ENCODE measurements at places on chromosomes 1 and 21.
A peak's percentile ranks its signal among the peaks of the same experiment; 100 is the strongest.

DNA sequence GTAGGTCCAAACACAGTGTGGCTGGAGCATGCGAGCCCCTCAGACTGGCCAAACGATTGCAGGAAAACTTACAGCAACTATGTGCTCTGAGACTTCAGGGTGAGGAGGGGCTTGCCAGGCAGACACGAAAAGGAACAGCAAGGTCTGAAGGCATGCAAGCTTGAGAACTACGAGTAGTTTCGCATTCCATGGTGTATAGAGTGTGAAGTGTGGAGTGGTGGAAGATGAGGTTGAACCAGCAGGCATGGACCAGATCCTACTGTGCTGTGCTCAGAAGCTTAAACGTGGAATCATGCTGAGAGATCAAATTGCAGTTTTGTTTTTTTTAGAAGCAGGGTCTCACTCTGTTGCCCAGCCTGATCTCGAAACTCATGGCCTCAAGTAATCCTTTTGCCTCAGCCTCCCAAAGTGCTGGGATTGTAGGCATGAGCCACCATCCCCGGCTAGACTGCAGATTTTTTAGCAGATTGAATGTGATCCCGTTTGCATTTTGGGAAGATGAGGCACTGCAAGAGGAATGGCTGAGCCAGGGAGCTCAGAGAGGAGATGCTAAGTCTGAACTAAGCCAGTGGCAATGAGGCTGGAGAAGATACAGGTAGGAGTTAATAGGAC, 5.1 kb upstream of the TFAP2E start:
- no peak for DNase-seq

DNA sequence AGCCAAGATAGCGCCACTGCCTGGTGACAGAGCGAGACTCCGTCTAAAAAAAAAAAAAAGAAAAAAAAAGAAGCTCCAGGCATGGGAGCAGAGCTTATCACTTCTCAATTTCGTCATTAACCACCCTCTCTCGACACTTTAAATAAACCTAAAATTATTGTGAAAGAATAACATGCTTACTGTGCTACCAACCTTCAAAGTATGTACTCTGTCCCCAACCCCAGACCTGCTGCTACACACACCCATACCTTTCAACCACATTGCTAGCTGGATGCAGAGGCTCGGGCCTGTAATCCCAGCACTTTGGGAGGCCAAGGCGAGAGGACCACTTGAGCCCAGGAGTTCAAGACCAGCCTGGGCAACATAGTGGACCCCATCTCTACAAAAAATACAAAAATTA, 38.7 kb downstream of the GNPAT start:
- no peak for DNase-seq

DNA sequence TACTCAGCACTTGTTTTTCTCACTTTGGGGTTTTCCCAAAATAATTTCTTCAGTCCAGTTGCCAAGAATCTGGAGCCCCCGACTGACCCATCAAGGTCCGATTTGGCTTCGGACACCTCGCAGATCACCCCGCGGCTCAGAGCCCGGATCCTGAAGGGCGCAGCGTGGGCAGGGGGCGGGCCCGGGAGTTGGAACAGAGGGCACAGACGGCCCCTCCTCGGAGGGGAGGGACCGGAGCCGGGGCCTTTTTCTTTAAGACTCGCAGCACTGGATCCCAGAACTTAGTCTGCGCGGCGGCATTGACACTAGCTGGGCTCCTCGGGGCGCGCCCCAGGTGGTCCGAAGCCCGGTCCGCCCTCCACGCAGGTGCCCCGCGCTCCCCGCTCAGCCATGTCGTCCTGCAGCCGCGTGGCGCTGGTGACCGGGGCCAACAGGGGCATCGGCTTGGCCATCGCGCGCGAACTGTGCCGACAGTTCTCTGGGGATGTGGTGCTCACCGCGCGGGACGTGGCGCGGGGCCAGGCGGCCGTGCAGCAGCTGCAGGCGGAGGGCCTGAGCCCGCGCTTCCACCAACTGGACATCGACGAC, at the start of gene CBR3:
CBR3 (plus strand) TSS at position 277 of the 588 bp plus-strand sequence; CDS start at position 391, 114 bp downstream.
- DNase-seq, result peak; percentile 34

- DNase-seq, result no peak
These were observed 14.7 kb downstream of the YTHDF2 start for GRCh38 chr1:28751315-28752060.

GRCh38 chr1:162904579-162904978, 43.6 kb upstream of the CCDC190 start:
- no peak for DNase-seq

DNA sequence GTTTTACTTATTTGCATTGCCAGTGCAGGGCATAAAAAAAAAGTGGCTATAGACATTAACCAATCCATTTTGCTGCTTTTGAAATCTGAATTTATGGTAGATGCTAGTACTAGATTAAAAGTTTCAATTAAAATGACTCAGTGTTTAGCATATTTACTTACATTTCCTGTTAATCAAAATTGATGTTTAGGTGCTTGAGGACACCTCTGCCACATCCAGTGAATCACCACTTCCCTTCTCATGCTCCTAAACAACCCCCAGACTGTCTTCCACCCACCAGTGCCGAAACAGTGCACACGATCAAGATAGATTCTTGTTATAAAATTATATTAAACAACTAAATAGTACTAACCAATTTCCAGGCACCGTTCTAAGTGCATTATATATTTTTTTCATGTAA, 32.7 kb downstream of the HSD17B7 start:
- DNase-seq, result no peak

- no peak for DNase-seq
These were observed 68.9 kb upstream of the ADAMTS5 start for GRCh38 chr21:27035791-27036190.

DNA sequence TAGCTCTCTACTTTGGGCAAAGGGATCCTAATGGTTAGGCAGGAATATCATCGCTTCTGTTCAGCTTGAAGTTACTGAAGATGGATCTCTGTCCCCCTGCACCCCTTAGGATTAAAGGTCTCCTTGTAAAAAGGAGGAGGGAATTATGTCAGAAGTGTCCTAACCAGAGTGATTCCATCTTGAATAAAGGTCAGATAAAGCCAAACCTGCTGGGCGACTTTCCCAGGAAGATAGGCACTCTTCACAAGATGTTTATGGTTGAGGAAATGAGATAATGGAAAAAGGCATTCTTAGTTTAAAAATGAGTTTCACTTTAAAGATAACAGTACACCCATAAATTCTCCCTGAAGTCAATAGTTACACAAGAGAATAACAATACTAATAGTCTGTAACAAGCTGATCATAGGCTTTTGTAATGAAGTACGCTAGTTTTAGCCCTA, 1.7 kb upstream of the NENF start:
- DNase-seq, result no peak

DNA sequence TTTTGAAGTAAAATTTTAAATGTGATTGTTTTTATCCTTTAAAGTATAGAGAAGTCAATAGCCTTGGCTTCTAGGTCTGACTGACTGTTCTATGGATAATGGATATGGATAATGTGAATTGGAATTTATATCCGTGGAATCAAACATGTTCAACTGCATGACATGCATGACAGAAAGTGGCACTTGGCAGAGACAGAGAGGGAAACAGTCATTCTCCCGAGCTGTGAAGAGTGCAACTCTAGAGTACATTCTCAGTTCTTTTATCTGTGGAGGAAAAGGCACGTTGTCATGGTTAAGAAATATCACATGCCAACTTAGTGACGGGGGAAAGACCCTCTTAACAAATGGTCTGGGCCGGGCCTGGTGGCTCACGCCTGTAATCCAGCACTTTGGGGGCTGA, 67.0 kb downstream of the KIF26B start:
- DNase-seq, result no peak

DNA sequence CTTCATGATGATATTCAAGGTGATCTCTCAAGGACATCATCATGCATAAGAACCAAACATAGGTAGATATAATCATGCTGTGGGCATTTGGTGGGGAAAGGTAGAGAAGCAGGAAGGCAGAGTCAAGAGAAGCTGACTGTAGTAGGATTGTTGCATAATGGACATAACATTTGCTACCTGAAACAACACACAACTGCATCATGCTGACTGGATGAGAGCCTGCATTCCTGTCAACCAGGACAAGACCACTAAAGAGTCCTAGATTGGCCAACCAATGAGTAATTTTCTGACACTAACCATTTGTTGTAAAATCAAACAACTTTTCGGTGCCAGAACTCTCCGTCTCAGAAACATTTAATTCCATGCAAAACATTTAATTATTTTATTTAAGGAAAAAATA, 377.2 kb downstream of the PLPP3 start:
- no peak for DNase-seq

DNA sequence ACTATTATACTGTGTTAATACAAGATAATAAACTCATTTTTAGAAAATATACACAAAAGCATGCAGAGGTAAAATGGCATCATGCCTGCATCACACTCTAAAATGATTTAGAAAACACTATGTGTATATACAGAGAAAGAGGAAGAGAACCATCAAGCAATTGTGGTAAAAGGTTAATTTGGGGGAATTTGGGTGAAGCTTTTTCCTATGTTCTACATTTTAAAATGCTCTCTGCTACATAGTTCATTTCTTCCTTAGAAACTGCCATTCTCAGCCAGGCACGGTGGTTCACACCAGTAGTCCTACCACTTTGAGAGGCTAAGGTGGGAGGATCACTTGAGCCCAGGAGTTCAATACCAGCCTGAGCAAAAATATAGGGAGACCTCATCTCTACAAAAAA, 44.1 kb downstream of the GON4L start:
- no peak for DNase-seq

GRCh38 chr1:224264321-224264720, 65.7 kb downstream of the NVL start:
- no peak for DNase-seq

- no peak for DNase-seq
These were observed 37.3 kb downstream of the F13B start for GRCh38 chr1:197029749-197030148.

DNA sequence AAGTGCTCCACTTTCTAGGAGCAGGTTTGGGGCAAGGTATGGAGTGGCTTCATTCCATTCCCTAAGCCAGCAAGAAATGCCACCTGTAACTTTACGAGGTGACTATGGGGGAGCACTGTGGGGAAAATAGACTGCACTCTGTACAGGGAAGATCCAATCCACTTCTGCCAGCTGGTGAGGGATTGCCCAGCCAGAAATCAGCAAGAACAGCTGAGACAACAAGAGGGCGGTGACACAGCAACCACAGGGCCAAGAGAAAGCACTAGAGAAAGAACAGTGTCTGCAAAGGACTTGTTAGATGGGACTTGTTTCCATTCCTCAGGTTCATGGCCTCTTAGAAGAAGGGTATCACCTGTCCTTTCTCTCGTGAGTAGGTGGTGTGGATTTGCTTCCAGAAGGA, 19.6 kb downstream of the CAPN8 start:
- DNase-seq, result no peak

DNA sequence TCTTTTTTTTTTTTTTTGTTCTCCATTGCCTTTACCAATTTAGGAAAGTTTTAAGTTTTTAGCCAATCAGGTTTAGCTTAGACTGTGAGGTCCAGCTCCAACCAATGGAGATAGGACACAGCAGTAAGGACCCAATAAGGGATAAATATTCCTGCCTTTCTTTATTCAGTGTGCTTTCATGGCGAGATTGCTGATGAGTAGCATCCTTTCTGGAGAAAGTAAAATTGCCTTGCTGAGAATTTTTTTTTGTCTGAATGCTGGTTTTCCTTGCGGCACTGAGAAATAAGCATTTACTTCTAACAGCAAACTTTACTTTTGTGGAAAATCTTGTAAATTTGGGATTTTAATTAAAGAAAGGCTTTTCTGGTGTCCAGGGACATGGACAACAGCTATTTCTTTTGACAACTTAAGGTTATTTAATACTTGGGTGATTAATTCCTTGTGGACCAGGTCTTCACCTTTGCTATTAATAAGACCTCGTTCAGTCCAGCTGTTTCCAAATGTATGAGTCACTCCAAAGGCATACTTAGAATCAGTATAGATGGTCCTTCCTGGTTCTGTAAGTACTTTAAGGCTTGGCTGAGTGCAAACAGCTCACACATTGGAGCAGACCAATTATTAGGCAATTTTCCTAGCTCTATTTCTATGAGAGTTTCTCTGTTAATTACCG, 54.1 kb downstream of the SERINC2 start:
- DNase-seq, result no peak

DNA sequence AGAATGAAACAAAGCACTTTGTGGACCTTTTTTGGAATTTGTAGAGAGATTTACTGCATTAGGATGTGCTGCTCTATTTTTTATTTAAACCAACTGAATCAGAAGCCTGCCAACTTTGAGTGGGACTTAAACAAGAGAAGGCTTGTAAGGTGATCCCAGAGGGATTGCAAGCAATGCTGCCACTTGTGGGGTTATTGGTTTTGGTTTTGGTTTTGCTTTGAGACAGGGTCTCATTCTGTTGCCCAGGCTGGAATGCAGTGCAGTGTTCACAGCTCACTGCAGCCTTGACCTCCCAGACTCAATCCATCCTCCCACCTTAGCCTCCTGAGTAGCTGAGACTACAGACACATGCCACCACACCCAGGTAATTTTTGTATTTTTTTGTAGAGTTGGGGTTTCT, 32.2 kb upstream of the GNG5 start:
- DNase-seq, result no peak

- DNase-seq, result no peak
These were observed 222.9 kb upstream of the CSF3R start for GRCh38 chr1:36705629-36706028.

GRCh38 chr1:180080439-180080838, 74.2 kb upstream of the QSOX1 start:
- no peak for DNase-seq

DNA sequence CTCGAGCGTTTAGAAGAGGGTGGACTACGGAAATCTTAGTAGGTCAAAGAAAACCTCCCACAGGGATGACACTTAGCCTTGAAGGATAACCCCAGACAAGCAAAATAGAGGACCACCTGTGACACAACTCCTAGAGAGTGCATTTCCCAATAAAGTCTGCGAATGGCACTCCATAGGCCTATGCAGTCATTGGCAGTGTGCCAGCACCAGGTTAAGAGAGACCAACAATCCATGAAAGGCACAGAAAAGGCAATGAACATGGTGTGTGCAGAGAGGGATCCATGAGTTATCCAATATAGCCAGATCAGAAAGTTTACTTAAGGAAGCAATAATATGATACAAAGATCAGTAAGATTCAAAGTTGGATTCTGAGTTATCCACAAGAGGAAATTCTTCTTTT, 45.2 kb upstream of the FMO2 start:
- DNase-seq, result no peak

GRCh38 chr1:58290685-58291372, 255.7 kb downstream of the OMA1 start:
- no peak for DNase-seq

- no peak for DNase-seq
These were observed 180.4 kb upstream of the GALNT2 start for GRCh38 chr1:229886636-229887035.

GRCh38 chr1:62046927-62047326, 147.7 kb upstream of the L1TD1 start:
- DNase-seq, result no peak

GRCh38 chr1:117178756-117179155, 32.0 kb downstream of the VTCN1 start:
- DNase-seq, result no peak

GRCh38 chr1:109620841-109621286, 1.2 kb downstream of the AMPD2 start:
- peak; percentile 96 for DNase-seq

- DNase-seq, result no peak
These were observed 54.4 kb downstream of the NAV1 start for GRCh38 chr1:201593200-201593921.

GRCh38 chr1:244897476-244898254, 33.3 kb upstream of the HNRNPU start:
- DNase-seq, result no peak

GRCh38 chr1:7145947-7146346, 360.7 kb downstream of the CAMTA1 start:
- DNase-seq, result no peak
